ENCODE measurements at places on chromosomes 7 and 10. TPM values are rescaled to one million over a fixed set of nuclear protein-coding genes. Genes with fewer than 3 reads are reported as not detected.

GRCh38 chr7:152313831-152314604 lies 121.8 kb downstream of the KMT2C start:
- no peak for DNase-seq

GRCh38 chr10:26507441-26507840 lies 69.3 kb downstream of the APBB1IP start:
- DNase-seq = no peak

- no peak for DNase-seq
Observed at GRCh38 chr10:49228677-49229076, 40.5 kb upstream of the TMEM273 start.

The EIF5AL1 gene
- total RNA-seq = 6.8 TPM

The PRRT4 gene
- 0.16 TPM for total RNA-seq
